Activated T-cell treated with anti-CD3 and anti-CD28 coated beads, Interleukin-2, amount 50 U/mL, for 1 hour (primary cell): ENCODE measurements at places on chromosomes 3 and 15.

GRCh38 chr3:133158686-133159085 is 120.5 kb downstream of the TMEM108 start:
- no peak for DNase-seq

DNA sequence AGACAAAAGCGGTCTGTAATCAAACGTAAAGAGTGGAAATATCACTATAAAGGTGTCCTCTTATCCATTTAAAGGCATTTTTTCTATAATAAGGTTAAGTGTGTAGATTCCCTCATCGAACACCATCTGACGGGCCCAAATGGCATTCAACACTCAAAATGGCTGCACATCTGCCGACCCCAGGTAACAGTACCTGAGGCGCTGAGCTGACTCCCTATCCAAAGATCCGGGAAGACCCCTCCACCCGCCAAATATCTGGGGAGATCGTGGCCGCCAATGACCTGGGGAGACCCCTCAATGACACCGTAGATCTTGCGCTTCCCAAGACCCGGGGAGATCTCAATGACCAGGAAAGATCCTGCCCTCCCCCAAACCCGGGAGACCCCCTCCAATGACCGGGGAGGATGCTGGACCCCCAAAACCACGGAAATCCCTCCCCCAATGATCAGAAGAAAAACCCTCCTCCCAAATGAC is 476 bp downstream of the IP6K2 start:
- DNase-seq, result peak; percentile 45

DNA sequence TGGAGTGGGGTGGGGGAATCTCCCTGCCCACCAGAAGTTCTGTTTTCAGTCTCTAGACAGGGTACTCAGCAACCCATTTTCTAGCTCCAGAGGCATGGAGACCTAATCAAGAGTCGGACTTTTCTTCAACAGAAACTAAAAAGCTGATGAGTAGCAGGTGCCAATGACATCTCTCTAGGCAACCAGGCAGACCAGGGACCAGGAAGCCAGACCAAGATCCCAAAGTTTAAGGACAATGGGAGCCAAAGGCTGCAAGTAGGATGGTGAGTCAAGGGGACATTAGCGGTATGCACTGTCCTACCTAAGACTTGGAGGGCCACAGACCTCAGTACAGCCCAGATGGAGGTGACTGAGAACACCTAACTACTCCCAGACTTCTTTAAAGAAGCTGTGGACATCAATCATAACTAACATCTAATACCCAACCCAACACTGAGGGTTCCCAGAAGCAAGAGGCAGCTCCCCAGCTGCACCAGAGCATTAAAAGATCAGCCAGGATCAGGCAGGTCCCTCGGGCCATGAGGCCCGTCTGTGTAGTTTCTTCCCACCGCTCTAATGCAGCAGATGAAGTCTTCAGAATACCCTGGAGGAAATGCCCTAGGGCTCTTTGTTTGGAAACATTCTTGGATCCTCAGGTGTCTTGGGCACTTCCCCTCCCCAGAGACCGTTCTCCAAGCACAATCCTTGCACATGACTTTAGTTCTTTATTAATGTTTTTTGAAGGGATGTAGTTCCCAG is 979 bp downstream of the CCDC71 start:
- DNase-seq, result no peak

GRCh38 chr3:155197786-155198185 is 95.7 kb downstream of the STRIT1 start:
- no peak for DNase-seq

- no peak for DNase-seq
Observed at GRCh38 chr3:103089758-103090157, 654.9 kb downstream of the ZPLD1 start.

- no peak for DNase-seq
Observed at GRCh38 chr15:35307026-35307425, 221.9 kb upstream of the NANOGP8 start.

DNA sequence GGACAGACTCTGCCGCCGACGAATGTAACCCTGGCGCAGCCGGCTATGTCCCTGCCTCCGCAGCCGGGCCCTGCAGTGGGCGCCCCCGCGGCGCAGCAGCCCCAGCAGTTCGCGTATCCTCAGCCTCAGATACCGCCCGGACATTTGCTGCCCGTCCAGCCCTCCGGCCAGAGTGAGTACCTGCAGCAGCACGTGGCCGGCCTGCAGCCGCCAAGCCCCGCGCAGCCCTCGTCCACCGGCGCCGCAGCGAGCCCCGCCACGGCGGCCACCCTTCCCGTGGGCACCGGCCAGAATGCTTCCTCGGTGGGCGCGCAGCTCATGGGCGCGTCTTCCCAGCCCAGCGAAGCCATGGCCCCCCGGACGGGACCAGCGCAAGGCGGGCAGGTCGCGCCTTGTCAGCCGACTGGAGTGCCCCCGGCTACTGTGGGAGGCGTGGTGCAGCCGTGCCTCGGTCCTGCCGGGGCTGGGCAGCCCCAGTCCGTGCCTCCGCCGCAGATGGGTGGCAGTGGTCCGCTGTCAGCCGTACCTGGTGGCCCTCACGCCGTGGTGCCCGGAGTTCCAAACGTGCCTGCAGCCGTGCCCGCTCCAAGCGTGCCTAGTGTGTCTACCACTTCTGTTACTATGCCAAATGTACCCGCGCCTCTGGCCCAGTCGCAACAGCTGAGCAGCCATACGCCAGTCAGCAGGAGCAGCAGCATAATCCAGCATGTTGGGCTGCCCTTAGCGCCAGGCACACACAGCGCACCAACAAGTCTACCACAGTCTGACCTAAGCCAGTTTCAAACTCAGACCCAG is 2.4 kb downstream of the TSC22D2 start:
- DNase-seq, result peak; percentile 51

GRCh38 chr3:180913581-180914404 is 1.3 kb downstream of the FXR1 start:
- no peak for DNase-seq

DNA sequence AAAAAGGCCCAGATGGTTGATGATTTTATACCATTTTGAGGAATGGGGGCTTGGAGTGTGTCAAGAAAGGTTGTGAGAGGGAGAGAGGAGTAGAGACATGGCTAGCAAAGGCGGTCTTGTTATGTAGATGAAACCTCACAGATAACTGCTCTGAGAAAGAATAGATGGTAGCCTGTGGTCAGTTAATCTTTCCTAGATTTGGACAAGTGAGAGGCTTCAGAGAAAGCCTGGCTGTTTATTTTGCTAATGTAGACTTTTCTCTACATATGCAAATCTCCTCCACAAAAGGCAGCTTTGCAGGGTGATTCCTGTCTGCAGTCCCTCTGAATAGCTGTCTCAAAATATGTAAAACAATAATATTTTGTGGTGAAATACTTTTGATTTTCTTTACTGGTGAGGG is 177.3 kb downstream of the OTOL1 start:
- DNase-seq, result no peak

DNA sequence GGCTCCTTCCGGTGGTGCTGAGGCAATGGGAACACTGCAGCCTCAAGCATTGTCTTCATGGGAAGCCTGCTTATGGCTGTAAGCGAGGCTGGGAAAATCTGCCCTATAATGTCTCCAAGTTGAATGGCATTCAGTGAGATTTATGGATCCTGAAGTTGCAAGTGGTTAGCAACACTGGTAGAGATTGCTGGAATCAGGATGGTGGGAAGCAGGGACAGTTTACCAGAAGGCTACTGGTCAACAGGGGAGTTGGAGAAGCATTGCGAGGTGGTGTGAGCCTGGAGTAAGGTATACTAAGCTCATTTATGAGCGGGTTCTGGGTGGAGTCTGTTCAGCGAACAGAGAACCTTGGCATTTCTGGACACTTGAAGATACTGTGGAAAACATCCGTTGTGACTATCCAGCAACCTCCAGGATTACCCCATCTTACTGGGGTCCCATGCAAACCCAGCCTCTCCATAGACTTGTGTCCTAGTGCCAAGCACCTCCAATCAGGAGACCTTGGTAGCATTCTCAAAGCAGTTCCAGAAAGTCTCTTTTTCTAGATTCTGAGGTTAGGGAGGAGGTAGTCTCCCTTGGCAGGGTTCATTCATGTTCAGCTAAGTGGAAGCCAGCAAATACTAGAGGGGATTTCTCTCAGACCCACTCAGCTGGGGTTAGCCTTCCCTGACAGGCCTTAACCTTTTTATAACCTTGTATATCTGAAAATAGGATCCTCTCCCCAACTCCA is 7.3 kb downstream of the RPSA start:
- no peak for DNase-seq

GRCh38 chr3:149717391-149718056 is 34.8 kb downstream of the COMMD2 start:
- no peak for DNase-seq

DNA sequence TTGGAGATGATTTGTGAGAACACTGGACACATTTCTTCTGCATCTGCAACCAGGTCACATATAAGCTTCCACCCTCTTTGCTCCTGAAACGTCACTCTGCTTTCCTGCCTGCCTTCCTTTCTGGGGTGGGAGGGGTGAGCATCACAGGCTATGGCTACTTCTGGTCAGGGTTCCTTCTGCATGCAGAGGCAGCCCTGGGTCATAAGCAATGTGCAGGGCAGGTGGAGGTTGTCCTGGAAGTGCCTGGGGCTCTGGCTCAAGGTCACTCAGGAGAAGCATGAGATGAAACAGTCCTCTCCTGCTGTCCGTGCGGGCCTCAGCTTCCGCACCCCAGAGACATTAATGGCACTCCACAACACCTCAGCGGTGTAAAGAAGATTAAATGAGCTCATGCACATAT is 15.1 kb downstream of the SLC6A20 start:
- no peak for DNase-seq

GRCh38 chr3:195163719-195164572 is 107.0 kb downstream of the XXYLT1 start:
- DNase-seq, result no peak

DNA sequence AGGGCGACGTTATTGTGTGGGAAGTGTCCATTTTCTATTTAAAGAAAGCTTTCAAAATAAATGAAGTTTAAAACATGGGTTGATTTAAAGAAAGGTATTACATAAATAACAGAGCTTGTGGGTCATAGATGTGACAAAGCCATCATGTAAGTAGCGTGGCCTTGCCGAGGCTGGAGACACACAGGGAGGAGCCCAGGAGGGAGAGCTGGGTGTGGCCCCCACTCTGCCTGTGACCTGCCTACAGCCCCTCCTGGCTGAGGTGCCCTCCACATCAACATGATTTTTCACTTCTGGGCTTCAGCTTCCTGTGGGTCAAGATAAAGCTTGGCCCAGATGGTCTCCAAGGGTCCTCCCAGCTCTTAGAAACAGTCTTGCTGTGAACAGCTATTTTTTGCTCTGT is 12.5 kb upstream of the MGLL start:
- no peak for DNase-seq

DNA sequence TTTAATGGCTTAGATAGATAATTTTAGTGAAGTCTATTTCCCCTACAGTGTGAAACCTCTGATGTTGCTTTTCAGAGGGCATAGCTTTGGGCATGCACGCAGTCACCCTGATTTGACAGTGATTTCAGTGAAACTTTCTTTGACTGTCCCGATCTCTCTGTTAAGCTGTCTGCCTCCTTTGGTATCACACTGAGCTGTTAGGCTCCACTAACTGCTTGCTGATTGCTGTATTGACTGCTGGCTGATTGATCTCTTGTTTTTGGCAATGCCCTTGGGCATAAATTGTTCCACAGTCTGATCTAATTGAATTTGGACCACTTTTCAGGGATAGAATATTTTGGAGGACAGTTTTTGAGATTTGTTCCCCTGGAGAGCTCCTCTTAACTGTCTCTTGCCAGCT is 68.5 kb upstream of the CCDC54 start:
- DNase-seq, result no peak

GRCh38 chr3:193553586-193553985 is 1.1 kb downstream of the ATP13A4 start:
- DNase-seq, result no peak

DNA sequence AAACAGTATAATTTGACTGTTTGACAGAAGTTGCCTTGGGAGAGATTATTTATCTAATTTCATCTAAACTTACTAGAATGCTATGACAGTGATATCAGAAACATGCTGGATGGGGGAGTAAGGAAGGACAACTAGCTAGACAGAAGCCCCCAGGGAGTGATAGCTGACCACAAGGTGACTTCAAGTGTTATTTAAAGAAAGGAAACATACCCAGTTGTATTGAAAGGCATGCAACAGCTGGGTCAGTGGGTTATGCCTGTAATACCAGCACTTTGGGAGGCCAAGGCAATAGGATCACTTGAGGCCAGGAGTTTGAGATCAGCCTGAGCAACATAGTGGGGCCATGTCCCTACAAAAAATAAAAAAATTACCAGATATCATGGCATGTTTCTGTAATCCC is 69.6 kb downstream of the SLC49A4 start:
- DNase-seq, result no peak

DNA sequence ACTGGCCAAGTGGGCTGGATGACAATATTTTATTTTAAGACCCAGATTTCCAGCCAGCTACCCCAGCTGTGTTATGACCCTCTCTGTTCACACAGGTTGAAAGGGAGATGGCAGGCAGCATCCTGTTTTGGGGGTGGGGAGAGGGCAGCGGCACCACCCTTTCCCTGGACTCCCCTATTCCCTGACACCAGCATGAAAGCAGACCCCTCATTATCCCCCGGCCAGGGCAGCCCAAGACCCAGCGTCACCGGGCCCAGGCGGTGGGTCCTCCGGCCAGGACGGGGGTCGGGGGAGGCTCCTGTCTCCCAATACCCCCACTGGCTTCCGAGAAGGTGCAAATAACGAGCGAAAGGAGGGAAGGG is 127.6 kb upstream of the MEF2A start:
- peak; percentile 13 for DNase-seq

GRCh38 chr3:63762180-63762579 is 56.9 kb upstream of the C3orf49 start:
- no peak for DNase-seq

- DNase-seq, result no peak
Observed at GRCh38 chr3:74711913-74712512, 97.6 kb upstream of the CNTN3 start.

DNA sequence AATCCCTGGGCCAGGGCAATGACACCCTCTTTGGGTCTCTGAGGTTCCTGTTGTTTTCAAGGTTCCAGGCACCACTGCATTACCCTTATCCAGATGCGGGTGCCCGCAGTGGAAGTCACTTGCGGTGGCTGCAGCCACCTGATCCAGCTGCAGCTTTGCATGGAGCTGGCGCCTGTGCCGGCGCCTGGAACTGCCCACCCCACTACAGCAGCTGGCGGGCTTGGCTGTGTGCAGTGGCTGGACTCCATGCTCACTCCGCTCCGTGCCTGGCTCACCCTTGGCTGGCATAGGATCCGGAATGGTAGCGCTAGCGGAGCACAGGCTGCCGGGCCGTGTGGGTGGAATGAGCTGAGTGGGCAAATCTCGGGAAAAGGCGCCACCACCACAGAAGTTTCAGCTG is 832.6 kb upstream of the CADM2 start:
- DNase-seq, result no peak

DNA sequence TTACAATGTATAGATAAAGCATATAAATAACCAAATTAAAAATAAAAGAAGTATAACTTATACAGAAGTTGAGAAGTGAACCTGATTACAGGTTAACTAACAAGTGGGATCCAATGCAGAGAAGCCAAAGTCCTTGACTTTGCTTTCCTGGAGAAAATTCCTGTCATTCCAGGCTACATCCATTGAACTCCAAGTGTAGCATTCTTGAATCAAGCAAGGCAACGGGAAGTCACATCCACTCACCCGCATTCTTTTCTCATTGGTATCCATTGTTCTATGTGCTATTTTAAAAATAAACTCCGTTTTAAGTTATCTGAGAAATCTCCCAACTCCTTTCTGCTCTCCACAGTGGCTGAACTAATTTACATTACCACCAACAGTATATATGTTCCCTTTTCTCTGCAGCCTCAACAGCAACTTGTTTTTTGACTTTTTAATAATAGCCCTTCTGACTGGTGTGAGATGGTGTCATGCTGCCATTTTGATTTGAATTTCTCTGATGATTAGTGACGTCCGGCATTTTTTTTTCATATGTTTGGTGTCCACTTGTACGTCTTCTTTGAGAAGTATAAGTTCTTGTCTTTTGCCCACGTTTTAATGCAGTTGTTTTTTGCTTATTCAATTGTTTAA is 534.3 kb downstream of the ROBO1 start:
- no peak for DNase-seq
